Stimulated activated CD4-positive, alpha-beta T cell treated with anti-CD3 and anti-CD28 coated beads, Interleukin-15, amount 100 ng/mL, for 1 hour (primary cell): ENCODE measurements at places on chromosomes 6 and 20.

GRCh38 chr6:45438849-45439406, 61.2 kb upstream of the SUPT3H start:
- no peak for DNase-seq

DNA sequence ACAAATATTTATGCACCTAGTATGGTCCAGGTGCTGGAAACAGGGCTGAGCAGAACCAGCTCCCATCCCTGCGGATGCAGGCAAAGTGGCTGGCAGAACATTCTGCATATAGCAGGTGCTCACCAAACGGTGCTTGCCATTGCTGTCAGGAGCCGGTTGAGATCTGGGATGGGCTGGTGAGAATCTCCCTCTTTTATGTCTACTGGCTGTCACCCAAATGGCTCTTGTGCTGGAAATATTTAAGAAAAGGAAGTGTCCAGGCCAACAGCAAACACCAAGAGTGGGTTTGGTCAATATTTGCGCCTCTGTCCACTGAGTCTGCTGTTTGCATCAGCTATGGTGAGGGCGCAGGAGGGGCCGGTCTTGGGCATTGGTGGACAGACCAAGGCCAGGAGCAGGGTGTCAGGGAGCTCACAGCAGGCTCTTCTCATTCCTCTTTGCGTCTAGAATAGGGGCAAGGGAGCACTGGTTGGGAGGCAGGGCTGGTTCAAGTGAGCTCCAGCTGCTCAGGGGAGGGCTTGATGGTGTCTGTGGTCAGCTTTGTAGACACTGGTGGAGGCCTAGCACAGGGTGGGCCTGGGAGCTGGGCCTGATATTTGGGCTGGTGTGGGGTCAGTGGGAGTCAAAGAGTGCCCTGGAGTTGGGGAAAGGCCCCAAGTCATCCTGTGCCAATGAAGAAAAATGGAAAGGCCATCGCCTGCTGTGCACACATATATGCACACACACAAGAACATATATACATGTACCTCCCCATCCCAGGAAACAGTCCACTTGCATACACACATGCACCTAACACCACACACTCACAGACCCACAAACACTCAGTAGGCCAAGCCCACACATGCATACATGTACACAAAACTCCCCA, 1.4 kb upstream of the BPIFB2 start:
- DNase-seq, result no peak

GRCh38 chr6:90227673-90228072, 69.0 kb downstream of the BACH2 start:
- DNase-seq, result no peak

GRCh38 chr6:34388421-34388820, 4.0 kb downstream of the NUDT3 start:
- no peak for DNase-seq

DNA sequence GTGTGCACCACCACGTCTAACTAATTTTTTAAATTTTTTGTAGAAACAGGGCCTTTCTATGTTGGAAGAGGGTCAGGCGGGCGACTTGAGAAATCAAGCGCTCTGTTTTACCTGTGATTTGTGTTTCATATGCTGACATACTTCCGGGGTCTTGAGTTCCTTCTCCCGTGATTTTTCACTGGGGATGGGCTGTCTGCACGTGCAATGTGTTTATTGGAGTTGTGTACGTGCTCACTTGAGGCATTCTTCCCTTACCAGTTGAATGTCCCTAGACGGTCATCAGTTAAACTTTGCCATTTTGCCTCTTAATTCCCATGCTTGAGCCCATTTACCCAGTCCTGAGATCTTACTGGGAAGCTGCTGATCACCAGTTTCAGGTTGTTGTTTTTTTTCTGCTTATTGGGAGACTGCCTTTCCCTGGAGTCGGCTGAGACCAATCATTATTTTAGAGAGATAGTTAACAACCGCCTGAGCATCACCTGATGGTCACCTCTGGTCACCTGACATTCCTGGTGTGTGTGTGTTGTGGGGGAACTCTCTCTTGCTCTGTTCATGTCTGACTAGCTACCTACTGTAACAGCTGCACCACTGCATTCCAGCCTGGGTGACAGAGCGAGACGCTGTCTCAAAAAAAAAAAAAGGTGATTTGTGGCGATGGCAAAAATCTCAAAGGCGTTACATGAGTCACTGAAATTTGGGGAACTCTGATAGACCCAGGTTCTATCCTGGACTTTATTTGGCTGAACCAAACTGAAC, 34.8 kb upstream of the NCOA3 start:
- DNase-seq, result no peak

DNA sequence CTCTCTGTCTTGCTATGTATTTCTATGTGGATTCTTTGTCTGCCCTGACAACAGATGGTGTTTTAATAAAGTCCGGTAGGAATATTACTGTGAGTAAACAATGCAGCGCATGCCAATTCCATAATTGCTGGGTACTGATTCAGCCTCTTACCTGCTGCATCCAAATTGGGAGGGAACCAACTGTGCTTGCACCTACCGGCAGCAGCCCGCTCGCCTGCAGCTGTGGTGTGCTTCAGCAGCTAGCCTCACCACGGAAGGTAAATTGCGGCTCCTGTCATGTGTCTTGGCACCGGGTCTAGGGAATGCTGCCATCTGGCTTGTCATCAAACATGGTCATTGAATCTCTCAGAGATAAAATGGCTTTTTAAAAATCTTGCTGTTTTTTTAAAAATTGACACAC, 704.8 kb upstream of the SLC35B3 start:
- no peak for DNase-seq

DNA sequence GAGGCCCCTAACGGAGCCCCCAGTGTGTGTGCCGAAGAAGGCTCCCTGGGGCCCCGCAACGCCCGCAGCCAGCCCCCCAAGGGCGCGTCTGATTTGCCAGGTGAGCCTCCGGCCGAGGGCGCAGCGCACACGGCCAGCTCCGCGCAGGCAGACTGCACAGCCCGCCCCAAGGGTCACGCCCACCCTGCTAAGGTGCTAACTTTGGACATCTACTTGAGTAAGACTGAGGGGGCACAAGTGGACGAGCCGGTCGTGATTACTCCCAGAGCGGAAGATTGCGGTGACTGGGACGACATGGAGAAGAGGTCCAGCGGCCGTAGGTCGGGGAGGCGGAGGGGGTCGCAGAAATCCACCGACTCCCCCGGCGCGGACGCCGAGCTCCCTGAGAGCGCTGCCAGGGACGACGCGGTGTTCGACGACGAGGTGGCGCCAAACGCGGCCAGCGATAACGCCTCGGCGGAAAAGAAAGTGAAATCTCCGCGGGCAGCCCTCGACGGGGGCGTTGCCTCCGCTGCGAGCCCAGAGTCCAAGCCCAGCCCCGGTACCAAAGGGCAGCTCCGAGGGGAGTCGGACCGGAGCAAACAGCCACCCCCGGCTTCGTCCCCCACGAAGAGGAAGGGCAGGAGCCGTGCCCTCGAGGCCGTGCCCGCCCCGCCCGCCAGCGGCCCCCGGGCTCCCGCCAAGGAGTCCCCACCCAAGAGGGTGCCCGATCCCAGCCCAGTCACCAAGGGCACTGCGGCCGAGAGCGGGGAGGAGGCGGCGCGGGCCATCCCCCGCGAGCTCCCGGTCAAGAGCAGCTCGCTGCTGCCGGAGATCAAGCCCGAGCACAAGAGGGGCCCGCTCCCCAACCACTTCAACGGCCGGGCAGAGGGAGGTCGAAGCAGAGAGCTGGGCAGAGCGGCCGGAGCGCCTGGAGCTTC, 117.0 kb downstream of the RTN4IP1 start:
- DNase-seq, result peak; percentile 58

DNA sequence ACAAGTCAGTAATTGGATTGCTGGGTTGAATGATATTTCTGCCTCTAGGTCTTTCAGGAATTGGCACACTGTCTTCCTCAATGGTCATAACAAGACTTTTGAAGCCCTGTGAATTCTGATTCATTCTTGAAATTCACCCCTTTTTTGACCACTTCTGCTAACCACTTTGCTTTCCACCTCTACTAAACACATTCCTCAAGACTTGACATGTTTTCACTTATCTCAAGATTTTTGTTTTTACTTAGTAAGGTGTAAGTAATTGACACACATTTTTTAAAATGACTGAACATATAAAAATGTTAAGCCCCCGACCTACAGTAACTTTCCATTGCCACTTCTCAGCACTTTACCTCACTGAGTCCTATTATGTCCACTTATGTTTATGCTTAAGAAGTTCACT, 239.1 kb downstream of the GRM1 start:
- no peak for DNase-seq

DNA sequence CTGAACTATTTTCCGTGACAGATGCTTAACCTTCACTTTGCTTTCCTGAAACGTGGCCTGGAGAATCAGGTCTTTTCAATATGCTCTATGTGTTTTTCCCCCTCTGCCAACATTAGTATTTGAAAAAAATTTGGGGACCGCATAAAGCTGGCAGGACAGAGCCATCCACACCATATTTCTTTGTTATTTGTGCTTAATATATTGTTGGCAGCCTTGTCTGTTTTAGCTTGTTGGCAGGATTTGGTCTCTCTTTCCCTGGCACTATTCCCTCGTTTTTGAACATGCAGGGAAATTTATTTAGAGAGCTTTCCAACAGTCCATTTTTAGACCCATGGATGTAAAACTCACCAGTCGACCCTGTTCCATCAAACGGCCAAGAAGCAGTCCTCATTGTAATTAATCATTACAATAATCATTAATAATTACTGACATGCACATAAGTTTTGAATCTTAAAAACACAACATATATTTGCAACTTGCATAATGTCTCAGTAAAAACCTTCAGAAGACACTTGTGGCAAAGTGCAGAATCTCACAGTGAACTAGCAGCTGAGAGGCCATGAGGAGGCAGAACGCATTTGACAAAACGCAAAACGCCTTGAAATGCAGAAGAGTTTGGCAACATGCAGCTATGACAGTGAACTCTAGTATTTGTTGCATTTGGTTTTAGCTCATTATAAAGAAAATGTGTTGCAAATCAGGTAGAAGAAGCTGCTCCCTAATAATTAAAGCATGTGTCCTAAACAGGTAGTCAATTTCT, 514.2 kb downstream of the C6orf118 start:
- DNase-seq, result no peak

DNA sequence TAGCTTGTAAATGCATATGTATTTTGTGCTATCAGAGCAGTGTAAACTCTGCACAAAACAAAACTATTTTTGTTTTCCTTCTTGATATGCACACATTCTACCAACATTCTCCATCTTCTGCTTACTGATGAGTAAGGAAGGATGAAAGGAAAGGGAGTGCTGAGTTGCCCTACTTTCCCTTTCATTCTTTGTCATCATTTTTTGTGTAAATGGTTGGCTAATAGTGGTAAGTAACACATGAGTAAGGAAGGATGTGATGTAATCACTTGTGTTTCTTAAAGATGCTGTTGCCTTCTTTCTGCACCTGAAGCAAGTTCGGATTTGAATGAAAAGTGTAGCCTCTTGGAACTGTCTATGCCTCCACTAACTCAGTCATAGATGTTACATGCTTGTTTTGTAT, 4.6 kb upstream of the REV3L start:
- DNase-seq, result no peak

- DNase-seq, result no peak
Measured at GRCh38 chr20:56621730-56622129, 7.4 kb upstream of the TFAP2C start.

DNA sequence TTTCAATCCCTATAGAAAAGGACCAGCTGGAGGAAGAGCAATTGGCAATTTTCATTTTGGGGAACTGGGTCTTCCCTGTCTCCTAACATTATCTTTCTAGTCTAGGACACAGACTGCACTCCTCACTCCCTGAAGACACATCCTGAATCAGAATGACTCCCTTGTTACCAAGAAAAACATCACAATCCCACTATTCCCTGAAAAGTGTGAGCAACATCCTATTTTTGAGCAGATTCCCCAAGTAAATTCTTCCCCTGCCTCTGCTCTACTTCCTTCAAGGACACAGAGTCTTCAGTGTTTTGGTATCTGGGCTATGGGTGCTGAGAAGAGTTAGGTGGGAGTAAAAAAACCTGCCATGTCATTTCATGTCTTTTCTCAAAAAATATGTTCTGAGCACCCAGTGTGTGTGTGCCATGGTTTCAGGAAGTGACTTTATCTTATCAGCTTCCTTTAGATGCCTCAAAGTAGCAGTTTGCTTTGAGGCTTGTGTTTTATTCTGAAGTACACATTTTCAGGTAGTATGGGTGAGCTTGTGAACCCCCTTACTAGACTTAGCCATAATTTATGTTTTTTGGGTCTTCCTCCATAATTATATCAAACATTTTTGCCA, 12.4 kb downstream of the LAMA4 start:
- no peak for DNase-seq

GRCh38 chr6:167696296-167696695, 130.4 kb upstream of the AFDN start:
- DNase-seq, result no peak

DNA sequence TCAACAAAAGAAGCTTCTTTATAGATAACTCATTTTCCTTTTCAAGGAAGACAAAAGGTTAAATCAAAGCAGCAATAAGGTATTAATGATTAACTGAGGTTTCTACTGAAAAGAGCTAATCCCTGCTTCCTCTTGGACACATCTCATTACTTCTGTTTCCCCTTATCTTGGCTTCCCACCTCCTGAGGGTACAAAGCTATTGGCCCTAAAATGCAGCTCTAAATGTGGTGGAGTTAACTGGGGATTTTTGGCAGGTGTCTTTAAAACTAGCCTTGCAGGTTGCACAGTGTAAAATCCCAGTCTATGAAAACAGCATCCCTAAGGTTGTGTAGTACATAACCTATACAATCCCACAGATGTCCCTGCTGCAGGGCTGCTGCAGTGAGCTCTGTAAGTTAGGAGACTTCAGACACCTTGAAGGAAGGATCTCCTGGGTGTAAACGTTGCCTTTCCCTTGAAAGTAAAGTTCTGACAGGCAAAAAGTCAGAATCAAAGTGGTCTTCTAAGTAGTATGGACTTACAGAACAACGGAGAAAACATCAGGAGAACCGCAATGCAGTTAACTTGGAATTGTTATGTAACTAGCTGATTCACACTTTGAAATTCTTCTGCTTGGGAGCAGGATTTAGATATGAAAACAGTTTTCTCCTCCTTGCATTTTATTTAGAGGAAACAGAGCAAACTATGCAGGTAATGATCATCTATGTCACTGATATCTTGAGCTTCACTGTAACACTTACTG, 71.7 kb upstream of the TRAF3IP2 start:
- no peak for DNase-seq

DNA sequence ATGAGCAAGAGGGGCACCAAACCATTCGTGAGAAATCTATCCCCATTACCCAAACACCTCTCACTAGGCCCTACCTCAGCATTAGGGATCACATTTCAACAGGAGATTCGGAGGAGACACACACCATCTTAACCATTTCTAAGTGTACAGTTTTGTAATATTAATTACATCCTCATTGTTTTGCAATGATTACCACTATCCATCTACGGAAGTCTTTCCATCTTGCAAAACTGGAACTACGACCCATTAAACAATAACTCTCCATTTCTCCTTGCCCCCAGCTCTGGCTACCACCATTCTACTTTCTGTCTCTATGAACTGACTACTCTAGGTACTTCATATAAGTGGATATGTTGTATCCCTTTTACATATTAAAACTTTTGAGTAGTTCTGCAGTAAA, 20.1 kb downstream of the ACOT13 start:
- DNase-seq, result no peak
